ENCODE measurements at places on chromosomes 5 and 9.

GRCh38 chr9:99737649-99738048, 84.0 kb upstream of the NR4A3 start:
- DNase-seq, result no peak

DNA sequence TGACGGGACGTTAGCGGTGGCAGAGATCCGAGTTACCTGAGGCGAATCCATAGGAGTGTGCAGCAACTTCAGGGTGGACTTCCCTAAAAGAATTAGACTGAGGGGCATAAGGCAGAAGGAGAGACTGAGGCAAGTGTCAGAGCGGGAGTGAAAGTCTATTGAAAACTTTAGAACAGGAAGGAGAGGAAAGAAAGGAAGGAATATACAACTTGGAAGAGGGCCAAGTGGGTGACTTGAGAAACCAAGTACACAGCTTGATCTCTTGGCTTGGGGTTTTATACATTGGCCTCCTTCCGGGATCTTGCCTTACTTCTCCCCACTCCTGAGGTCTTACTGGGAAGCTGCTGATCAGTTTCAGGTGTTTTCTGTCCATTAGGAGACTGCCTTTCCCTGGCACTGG, 84.9 kb downstream of the SNX18 start:
- DNase-seq, result no peak

DNA sequence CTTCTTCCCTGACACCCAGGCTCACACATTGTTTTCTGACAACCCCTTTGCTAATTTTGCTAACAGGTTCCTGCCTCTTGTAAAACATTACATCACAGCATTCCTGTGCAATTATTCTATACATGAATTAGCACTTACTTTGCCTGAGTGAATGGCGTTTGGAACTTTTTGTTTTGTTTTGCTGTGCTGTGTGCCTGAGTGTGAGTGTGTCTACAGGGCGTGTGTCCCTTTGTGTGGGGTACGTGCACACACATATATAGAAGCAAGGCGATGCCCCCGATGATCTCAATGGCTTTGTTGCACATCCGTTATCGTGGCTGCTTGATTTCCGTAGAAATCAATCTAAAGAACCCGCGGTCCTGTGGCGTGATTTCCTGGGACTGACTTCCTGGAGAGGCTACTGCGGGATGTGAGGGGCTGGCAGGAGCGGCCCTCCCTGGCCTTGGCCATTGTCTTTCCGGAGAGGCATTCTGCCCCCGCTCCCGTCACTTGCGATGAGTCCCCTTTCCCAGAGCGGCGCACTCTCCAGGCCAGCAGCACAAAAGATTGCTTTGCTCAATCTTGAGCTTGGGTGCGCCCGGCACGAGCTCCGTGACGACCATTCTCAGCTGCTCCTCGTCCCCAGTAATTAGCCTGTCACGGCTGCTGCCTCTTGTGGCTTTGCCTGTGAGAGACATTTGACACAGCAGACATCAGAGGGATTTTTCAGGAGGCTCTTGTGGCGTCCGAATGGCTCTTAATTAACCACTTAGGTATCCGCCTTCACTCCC, 398.1 kb upstream of the IRX1 start:
- peak; percentile 71 for DNase-seq

GRCh38 chr5:66333192-66333591, 189.1 kb downstream of the SREK1 start:
- DNase-seq, result no peak

DNA sequence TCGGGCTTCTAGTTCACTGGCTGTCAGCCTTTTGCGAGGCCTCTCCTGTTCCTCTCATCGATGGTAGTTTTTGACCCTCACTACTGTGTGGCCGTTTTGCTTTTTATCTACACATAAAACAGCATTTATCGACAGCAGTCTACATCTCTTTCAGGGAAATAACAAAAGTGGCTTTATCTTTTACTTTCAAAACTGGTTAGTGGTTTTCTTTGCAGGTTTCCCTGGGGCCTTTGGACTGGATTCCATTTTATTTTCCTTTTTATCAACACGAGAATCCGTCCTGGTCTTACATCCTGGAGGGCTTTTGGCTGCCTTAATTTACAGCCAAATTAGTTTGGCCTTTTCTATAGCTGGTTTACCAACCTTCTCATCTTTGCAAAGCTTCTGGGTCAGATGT, 793 bp upstream of the PKD2L2 start:
- DNase-seq, result no peak

DNA sequence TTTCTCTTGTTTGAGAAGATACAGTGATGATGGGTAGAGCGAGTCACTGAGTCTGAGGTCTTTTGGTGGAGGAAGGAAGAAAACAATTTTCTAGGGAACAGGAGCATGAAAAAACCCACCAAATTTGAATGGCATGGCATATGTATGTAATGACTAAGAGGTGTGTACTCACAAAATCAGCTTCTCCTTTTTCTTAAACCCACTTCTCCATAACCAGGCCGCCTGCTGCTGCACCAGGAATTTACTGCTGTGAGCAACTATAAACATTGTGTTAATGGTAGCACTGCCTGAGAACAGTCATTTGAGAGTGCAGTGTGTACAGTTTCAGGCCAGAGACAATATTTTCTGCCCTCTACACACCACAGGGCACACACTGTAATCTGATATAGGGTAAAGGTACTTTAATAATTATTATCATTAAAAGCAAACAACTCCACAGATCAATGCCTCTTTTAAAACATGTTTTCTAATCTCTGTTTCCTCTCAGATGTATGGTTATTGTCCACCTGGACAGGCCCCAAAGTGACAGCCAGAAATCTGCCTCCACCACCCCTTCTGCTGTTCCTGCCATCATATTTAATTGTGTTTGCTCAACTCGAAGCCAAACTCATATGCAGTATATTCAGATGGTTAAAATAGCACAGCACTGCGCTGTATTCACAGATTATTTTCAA, 241.6 kb downstream of the KIAA0825 start:
- DNase-seq, result no peak

- DNase-seq, result no peak
Observed at GRCh38 chr5:61744690-61745619, 412.9 kb downstream of the ZSWIM6 start.

DNA sequence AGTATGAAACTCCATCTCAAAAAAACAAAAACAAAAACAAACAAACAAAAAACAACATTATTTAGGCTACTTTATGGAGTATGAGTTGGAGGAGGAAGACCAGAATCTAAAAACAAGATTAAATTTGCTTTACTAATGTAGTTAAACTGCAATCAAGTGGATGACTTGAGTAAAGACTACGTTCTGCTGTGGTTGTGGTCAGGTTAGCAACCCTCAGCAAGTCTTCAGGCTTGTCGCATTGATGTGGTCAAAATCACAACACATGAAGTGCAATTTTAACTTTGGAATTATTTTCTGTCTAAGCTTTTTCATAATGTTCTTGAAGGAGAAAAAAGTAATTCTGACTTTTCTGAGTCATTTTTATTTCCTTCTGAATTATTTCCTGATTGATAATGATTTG, 43.1 kb downstream of the PDE6A start:
- DNase-seq, result no peak

- no peak for DNase-seq
Observed at GRCh38 chr9:120974921-120975320, 48.3 kb upstream of the TRAF1 start.

- no peak for DNase-seq
Observed at GRCh38 chr5:125883223-125883622, 540.0 kb upstream of the GRAMD2B start.

GRCh38 chr5:168852329-168852728, 273.2 kb upstream of the PANK3 start:
- no peak for DNase-seq

- no peak for DNase-seq
Observed at GRCh38 chr5:16709691-16710433, 93.1 kb upstream of the RETREG1 start.

DNA sequence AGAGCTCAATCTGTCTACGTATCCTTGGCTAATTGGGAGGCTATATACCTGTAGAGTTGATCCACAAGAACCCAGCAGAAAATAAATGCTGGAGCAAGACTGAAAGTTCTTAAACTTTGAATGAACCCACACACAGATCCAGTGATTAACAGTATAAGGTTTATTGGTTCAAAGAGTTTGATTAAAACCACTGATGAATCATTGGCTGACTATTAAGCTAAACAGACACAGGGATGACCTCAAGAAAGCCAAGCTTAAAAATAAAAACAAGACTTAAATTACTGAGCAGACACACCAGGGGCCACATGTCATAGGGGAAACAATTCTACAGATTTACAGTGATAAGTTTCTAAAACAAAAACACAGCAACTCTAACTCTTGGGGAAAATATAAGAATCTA, 163.6 kb downstream of the SPATA31D1 start:
- no peak for DNase-seq

- peak; percentile 3 for DNase-seq
Observed at GRCh38 chr5:33299621-33300208, 141.1 kb upstream of the TARS1 start.

GRCh38 chr9:96661711-96662110, 6.6 kb upstream of the PRXL2C start:
- no peak for DNase-seq

- no peak for DNase-seq
Observed at GRCh38 chr9:88980740-88981203, 10.5 kb upstream of the S1PR3 start.

DNA sequence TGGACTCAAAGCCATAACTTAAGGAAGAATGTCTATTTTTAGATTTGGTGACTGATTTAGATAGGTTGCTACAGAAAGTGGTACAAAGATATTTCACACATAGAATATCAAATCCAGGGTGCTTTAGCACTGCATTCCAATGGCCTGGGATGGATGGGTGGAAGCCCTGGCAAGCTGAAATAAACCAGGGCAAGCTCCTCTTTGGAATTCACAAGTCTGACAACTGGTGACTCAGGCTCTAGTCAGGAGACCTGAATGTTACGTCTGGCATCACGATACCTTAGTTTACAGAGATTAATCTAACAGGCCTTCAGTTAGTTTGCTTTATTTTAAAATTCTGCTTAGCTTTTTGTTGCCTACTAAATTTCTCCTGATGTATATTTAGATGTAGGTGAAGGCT, 144.0 kb downstream of the TMC1 start:
- DNase-seq, result no peak

GRCh38 chr5:119708076-119708790, 78.9 kb downstream of the FAM170A start:
- DNase-seq, result no peak

- DNase-seq, result no peak
Observed at GRCh38 chr5:145479857-145480256, 355.3 kb downstream of the PRELID2 start.

DNA sequence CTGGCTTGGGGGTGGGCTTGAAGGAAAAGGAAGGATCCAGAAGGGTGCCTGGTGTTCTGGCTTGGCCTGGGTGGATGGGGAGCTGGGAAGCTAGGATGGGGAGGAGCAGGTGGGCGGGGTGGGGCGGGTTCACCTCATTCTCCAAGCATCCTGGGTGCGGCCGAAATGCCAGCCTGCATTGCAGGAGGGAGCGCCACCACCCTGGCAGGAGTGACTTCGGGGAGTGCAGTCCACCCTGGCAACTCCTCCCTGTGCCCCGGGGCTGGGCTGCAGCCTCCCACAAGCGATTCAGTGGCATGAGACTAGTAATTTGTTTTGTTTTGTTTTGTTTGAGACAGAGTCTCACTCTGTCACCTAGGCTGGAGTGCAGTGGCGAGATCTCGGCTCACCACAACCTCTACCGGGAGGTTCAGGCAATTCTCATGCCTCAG, 5.5 kb downstream of the TTC16 start:
- DNase-seq, result no peak

DNA sequence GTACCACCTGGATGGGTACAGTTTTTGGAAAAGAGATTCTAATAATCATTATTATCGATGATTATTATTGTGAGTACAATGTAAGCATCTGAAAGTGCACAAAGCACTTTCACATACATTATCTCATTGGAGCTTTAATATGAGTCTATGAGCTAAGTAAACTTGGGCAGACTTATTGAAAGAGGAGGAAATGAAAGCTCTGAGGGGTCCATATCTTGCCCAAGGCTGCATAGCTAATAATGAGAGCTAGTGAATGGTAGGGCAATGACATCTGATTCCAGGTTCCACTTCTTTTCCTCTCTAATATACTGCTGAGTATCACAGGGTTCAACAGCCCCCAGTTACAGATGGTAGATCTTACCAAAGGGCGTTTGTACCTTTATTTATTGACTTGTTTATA, 26.1 kb downstream of the TIMD4 start:
- DNase-seq, result no peak

DNA sequence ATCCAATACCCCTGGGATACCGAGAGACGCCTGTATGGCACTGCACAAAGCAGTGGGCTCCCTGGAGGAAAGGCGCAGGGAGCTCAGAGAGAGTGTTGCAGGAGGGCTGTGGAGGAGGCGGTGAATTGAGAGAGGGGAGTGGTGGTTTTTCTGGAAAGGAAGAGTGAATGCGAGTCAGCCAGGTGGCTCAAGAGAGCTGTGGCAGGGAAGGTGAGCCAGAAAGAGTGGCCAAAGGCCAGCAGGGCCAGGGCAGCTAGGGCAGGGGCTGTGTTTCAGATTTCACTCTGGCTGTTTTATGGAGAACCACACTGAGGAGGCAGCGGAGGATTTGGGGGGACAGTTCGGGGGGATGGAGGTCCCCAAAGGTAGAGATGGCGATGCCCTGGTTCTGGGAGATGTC, 13.0 kb upstream of the DAB2IP start:
- DNase-seq, result no peak

- no peak for DNase-seq
Observed at GRCh38 chr5:84961903-84962302, 577.2 kb upstream of the EDIL3 start.

DNA sequence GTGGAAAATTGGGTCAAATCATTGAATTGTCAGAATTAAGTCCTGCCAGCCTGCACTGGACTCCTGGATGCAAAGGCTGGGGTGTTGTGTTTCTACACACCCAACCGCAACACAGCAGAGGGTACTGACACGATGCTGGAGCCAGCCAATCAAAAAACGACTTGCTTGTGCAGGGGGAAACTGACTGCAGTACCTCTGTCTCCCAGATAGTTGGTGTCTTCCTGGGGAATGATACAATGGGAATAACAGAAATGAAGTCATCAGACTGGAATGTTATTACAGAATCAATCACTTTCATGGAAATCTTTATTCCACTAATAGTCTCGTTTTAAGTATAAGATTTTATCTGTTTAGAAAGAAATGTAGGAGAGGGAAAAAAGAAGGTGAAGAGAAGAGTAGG, 330.3 kb downstream of the MLLT3 start:
- no peak for DNase-seq
